H7 (cell line): ENCODE measurements at places on chromosomes 3 and 15.
A peak's percentile ranks its signal among the peaks of the same experiment; 100 is the strongest.

DNA sequence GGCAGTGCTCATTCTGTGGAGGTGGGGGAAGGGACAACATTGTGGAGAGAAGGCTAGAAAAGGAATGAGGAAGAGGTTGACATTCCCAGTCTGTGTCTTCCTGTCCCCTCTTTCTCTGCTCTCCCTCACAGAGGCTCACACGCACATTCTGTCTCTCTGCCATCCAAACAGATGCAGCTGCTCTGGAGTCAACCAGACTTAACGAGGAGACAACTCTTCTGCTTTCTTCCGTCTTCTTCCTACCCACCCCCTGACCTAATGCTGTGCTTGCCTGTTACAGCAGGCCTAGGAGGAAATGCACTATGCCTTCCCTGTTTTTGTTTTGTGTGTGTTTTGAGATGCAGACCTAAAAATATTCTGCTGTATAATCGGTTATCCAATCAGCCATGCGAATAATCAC lies 121.9 kb downstream of the CACNA1D start:
- DNase-seq: peak; percentile 15

- DNase-seq: no peak
Observed at GRCh38 chr3:122245513-122246174, 62.2 kb downstream of the CASR start.

- DNase-seq: no peak
Observed at GRCh38 chr3:120475722-120476377, 25.1 kb upstream of the FSTL1 start.

- no peak for DNase-seq
Observed at GRCh38 chr3:131900891-131901290, 133.9 kb downstream of the CPNE4 start.

- no peak for DNase-seq
Observed at GRCh38 chr3:71964170-71964569, 179.2 kb upstream of the PROK2 start.

- peak; percentile 13 for DNase-seq
Observed at GRCh38 chr3:33834096-33834453, 35.6 kb downstream of the PDCD6IP start.

DNA sequence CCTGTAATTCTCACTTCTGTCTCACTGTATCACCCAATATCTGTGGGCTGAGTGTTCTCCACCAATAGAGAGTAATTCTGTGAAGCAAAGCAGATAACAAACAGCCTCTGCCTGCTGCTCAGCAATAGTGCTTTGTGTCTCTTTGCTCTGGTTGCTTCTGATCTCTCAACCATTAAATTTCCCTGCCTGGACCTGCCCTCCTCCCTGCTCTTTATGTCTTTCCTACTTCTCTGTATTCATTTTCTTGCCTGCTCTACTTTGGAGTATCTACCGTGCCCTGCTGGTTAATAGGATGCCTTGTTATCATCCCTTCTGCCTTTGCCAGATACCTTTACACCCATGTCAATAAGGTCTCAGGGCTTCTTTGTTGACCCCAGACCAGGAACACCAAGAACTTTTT lies 102.9 kb upstream of the CGNL1 start:
- DNase-seq: no peak

GRCh38 chr15:73758461-73758860 lies 5.3 kb upstream of the INSYN1 start:
- DNase-seq: no peak

- DNase-seq: no peak
Observed at GRCh38 chr3:193962986-193963685, 172.8 kb upstream of the HES1 start.

GRCh38 chr3:46397111-46397510 lies 9.8 kb downstream of the CCR5AS start:
- no peak for DNase-seq

DNA sequence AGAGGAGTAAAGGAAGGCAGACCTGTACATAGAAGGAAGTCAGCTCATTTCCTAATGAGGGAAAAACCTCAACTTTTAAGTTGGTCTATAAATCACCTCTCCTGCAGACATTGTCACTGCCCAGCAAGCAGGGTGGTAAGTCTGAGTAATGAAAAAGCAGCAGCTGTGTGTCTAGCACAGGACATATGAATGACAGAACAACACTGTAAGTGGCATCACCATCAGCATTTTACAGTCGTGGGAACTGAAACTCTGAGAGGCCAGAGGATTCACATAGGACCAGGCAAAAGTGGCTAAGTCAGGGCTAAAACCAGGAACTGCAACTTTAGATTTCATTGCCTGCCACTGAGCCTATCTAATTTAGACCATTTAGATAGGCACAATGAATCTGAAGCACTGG lies 235.6 kb downstream of the CLSTN2 start:
- no peak for DNase-seq

GRCh38 chr3:129383292-129383860 lies 45.1 kb downstream of the EFCAB12 start:
- peak; percentile 93 for DNase-seq

GRCh38 chr3:62249484-62249776 lies 123.9 kb downstream of the FEZF2 start:
- DNase-seq: no peak

DNA sequence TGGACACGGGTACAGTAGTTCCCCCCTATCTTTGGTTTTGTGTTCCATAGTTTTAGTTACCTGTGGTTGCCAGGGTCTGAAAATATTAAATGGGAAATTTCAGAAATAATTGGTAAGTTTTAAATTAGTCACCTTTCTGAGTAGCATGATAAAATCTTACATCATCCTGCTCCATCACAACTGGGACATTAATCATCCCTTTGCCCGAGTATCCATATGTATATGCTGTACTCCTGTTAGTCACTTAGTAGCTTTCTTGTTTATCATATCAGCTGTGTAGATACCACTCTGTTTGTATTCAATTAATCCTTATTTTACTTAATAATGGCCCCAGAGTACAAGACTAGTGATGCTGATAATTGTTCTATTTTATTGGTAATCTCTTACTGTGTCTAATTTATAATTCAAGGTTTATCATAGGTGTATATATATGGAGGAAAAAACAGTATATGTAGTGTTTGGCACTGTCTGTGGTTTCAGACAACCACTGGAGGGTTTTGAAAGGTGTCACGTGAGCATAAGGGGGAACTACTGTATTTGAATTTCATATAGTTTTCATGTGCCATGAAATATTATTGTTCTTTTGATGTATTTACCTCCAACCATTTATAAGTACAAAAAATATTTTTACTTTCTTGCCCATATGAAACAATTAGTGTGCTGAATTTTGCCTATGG lies 41.4 kb downstream of the CTDSPL2 start:
- no peak for DNase-seq

DNA sequence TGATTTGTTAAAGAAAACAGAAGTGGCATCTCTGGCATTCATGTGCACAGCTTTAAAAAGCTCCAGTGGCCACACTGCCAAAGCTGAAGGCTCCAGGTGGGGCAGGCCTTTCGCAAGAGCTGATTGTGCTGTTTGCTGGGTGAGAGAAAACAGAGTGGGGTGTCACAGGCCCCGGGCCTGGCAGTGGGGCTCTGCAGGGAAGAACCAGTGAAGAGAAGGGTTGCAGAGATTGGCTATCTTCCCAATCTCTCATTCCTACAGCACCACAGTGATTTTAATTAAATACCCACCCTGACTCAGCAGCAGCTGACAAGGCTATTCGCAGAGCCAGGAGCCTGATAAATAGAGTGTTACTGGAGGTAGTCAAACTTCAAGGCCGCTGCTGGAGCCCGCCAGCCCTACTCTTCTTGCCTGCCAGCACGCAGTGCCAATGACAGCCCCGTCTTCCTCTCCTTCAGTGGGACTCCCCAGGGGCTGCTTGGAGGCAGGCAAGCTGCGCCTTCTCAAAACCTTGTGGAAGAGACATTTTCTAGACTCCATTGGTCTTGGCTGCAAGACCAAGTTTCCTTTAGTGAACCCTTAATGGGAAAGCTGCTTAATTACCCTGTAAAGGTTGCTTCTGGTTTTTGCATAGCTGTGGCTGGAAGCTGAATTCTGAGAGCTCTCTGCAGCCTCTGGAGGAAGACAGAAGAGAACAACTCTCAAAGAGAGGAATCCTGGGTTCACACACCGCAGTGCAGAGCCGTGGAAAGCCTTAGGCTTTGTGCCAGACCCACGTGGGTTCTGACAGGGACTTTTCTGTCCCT lies 225.8 kb upstream of the SLCO3A1 start:
- DNase-seq: peak; percentile 17

DNA sequence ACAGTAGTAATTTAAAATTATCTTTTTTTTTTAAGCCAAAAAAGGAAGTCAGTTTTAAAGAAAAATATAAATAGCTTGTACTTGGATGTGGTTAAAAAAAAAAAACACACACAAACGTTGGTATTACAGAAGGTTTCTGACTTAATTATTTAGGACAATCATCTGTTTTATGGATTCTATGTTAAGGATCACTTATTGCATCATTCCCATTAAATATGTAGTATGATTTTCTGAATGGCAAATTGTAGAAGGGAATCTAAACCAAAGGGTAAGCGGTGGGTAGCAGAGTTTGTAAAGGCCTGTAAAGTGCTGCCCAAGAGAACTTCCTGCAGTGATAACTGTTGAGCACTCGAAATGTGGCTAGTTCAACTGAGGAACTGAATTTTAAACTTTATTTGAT lies 8.0 kb downstream of the SENP2 start:
- DNase-seq: no peak

DNA sequence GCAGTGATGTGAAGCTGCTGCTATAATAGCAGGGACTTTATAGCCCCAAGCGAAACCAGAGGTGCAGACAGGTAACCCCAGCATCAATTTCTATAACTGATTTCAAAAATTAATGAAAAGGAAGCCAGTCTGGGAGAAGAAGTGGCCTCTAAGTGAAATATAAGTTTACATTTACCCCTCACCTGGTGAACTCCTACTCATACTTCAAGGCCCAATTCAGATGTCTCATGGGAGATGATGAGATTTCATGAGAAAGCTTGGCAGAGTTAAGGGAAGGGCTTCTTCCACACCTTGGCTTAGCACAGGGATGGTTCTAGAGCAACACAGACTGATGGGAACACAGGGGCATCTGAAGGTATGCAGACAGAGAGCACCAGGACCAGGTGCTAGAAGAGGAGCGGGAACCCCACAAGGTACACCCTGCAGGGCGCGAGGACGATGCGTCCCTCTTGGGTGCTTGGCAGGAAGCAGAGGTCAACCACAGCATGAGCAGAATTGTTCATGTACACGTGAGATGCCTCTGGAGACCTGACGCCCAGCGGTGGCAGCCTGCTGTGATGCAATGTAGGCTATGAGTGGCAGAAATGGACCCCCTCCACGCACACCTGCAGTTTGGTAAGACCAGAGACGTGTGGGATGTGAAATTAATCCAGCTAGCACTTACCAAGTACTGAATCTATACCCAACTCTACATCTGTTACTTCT lies 102.9 kb downstream of the SRGAP3 start:
- DNase-seq: no peak

DNA sequence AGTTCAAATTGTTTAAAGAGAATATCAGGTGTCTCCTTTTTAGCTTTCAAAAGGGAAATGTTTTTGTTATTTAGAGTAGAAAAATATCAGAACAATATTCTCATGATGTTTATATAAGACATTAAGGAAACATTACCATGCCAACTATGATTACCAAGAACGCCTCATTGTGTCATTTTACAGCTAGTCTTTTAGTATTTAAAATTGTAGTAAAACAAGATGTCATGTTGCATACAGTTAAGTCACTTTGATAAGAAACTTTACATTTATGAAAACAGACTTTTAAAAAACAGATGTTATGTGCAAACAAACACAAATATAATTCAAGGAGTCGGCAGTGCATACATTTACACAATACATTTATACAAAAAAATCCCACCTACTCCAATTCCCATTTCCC lies 4.4 kb downstream of the PLSCR4 start:
- no peak for DNase-seq

DNA sequence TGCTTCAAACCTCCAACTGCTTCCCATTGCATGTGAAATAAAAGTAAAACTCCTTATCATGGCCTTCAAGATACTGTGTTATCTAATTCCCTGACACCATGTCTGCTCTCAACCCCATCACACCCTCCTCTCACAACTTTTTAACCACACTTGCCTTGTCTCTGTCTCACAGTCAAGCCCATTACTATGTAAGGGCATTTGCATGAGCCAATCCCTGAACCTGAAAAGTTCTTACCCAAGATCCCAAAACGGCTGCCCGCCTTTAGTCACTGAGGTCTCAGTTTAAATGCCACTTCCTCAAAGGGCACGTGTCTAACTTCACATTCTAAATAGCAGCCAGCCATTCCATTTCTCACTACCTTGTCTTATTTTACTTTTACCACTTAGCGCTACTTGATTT lies 83.1 kb downstream of the SST start:
- no peak for DNase-seq

DNA sequence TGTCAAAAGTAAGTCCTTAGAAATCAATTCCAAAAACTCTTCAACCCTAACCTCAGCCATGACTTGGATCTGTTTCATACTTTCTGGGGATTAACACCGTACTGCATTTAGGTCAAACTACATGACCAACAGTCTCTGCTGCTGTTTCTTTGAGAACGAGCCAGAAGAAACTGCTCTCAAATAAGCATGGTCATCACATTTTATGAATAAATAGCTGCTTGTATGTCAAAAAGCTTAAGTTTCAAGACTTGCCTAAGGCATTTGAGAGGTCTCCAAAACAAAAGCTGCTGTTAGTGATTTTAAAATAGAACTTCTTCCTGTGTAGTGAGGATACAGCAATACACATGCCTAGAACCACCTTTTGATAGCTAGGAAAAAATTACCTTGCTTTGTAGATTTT lies 166.3 kb upstream of the CHRM5 start:
- DNase-seq: no peak

GRCh38 chr15:29698030-29698701 lies 124.1 kb downstream of the TJP1 start:
- DNase-seq: no peak

GRCh38 chr15:67506775-67507747 lies 13.9 kb upstream of the C15orf61 start:
- no peak for DNase-seq

- peak; percentile 95 for DNase-seq
Observed at GRCh38 chr3:133895208-133896001, at the start of gene RAB6B. RAB6B (minus strand) TSS chr3:133895882; CDS start chr3:133895466, 416 bp downstream.

GRCh38 chr15:62752657-62753517 lies 289.7 kb upstream of the TPM1 start:
- no peak for DNase-seq

- no peak for DNase-seq
Observed at GRCh38 chr3:22593638-22594037, 609.5 kb upstream of the UBE2E2 start.
